RWPE1 (cell line): ENCODE measurements at places on chromosomes 6 and 20.

- DNase-seq, result no peak
These were observed 8.4 kb downstream of the PSMA7 start for GRCh38 chr20:62134735-62135231.

- no peak for DNase-seq
These were observed 8.6 kb upstream of the SERPINB6 start for GRCh38 chr6:2979819-2980464.

- DNase-seq, result no peak
These were observed 34.1 kb downstream of the CEBPB start for GRCh38 chr20:50224531-50225255.

GRCh38 chr6:41599015-41599851 is 39.0 kb upstream of the MDFI start:
- no peak for DNase-seq

GRCh38 chr20:61321481-61321880 is 69.4 kb downstream of the CDH4 start:
- no peak for DNase-seq

- no peak for DNase-seq
These were observed 102.2 kb downstream of the RTN4IP1 start for GRCh38 chr6:106527117-106527516.

GRCh38 chr6:120304223-120304622 is 954.7 kb upstream of the MAN1A1 start:
- no peak for DNase-seq

DNA sequence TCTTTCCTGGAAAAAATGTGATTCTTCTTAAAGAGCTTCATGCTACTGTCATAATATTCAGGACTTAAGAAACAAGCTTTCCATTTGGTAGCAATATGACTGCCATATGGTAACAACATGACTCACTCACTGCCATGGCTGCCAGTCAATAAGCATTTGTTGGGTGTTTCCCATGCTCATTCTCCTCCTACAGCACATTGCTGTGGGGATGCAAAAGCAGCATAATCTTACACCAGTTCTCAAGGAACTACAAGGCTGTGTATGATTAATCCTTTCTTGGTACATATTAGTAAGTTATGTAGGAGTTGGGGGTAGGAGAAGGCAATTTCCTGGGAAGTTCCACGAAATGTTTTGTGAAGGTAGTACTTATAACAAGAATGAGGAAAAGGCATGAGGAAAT is 76.7 kb downstream of the CEP162 start:
- DNase-seq, result peak; percentile 16

DNA sequence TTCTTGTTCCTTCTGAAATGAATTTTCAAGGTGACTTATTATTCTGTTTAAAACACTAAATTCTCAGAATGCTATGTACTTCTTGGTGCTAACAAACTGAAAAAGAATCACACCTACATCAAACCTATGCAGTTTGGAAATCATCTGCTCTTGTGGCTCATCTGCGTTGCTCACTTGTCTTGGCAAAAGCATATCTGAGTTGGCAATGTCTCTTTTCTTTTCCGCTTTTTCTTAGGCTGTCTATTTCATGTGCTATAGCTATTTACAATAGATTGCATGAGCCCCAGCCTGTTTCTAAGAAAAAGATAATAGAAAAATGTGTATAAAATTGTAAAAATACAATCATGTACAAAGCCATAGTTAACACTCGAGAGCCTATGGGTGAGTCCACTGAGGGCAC is 348.9 kb upstream of the AGPAT4 start:
- no peak for DNase-seq

GRCh38 chr6:49506569-49507111 is 6.9 kb downstream of the GLYATL3 start:
- DNase-seq, result no peak

DNA sequence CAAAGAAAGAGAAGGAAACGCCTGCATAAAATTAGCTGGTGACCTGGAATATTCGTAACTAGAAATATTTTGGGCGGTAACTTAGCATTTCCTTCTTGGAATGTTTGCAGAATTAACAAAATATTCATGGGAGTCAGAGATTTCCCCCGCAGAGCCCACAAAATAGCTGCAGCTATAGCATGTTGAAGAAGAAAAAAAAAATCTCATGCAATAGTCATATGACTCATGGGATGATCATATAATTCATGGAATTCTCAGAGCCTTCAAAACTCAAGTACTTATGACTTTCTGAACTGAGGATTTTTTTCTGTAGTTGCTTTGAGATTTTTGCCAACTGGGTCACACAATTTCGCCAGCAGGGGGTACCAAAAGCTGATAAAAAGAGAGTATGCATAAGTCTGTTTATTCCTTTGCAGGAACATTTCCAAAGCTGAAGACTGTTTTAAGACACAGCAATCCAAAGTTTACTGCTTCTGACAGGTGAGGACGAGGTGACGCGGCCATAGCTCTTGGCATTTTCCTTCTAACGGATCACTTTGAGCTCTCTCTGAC is 586.0 kb upstream of the CHD6 start:
- no peak for DNase-seq

- DNase-seq, result no peak
These were observed 76.7 kb downstream of the PREP start for GRCh38 chr6:105326216-105326615.

GRCh38 chr6:148835920-148836441 is 89.2 kb downstream of the UST start:
- no peak for DNase-seq

GRCh38 chr6:125157725-125158124 is 4.2 kb downstream of the TPD52L1 start:
- no peak for DNase-seq

GRCh38 chr6:158754738-158755137 is 64.4 kb downstream of the EZR start:
- no peak for DNase-seq

GRCh38 chr6:158158123-158158522 is 9.9 kb downstream of the SERAC1 start:
- no peak for DNase-seq

DNA sequence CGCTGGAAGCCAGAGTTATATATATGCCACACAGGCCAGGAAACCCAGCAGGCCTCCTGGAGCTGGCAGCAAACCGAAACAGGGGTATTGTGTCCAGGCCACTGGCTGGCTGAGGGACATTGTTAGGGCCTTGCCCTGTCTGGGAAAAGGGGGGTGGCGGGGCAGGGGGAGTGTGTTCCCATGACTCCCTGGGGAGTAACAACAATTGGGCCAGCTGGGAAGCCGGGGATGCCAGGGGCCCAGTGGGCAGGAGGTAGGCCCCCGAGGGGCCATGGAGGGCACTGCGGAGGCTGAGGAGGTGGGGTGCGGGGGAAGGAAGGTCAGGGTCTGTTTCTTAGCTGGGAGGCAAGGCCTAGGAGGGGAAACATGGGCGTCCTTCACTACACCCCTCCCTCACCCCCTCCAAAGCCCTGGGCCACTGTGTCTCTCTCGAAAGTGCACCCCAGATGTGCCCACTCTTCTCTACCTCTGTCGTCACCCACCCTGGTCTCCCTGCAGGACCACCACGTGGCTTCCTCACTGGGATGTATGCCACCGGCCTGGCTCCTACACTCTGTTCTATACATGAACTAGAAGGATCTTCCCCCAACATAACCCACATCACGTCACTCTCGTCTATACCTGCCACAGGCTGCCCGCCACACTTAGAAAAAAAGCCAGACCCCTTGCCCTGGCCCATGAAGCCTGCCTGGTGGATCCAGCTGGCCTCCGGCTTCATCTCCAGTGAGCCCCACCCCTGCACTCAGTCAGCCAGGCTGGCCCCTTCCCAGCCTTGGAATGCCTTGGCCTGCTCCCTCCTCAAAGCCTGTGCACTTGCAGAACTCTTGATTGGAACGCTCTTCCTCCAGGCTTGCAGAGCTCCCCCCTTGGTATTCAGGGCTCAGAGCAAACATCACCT is 7.8 kb upstream of the E2F1 start:
- DNase-seq, result no peak

- DNase-seq, result no peak
These were observed 94.5 kb upstream of the FOXP4 start for GRCh38 chr6:41451515-41452163.

GRCh38 chr6:144317736-144318135 is 32.6 kb downstream of the UTRN start:
- DNase-seq, result no peak

GRCh38 chr6:28000351-28001045 is 43.5 kb downstream of the OR2B6 start:
- no peak for DNase-seq

GRCh38 chr6:108564178-108564577 is 3.5 kb downstream of the FOXO3 start:
- DNase-seq, result peak; percentile 65

DNA sequence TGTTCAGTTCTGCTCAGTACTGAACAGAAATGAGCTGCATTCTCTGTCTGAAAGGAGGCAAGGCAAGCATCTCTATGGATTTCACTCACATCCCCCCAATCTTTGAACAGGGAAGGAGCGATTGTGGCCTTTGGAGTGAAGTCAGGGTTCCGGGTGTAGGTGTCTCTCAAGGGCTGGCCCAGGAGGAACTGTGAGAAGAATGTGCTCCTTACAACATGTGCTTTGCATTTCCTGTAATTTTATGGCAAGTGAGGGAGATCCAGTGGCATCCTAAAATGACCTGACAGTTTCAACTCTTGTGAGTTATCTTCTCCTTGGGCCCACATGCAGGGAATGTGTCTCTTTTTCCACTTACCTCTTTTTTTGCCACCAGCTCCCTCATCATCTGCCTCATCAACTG is 63.0 kb upstream of the RIN2 start:
- DNase-seq, result no peak

DNA sequence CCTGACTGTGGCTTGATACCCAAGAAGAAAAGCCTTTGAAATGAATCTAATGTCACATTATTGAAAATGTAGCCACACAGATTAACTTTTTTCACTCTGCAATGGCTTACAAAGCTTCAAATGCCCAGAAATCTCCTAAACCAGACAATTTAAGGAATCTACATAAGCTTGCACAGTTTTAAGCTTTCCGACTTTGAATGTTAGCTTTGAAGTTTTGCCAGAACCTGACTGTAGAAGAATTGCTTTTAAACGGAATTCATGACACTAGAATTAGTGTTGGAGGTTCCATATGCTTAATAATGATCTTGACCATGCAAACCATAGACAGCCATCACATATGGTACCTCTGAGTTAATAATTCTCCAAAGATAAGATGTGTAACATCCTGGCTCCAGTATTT is 798.5 kb upstream of the EPHA7 start:
- DNase-seq, result no peak

DNA sequence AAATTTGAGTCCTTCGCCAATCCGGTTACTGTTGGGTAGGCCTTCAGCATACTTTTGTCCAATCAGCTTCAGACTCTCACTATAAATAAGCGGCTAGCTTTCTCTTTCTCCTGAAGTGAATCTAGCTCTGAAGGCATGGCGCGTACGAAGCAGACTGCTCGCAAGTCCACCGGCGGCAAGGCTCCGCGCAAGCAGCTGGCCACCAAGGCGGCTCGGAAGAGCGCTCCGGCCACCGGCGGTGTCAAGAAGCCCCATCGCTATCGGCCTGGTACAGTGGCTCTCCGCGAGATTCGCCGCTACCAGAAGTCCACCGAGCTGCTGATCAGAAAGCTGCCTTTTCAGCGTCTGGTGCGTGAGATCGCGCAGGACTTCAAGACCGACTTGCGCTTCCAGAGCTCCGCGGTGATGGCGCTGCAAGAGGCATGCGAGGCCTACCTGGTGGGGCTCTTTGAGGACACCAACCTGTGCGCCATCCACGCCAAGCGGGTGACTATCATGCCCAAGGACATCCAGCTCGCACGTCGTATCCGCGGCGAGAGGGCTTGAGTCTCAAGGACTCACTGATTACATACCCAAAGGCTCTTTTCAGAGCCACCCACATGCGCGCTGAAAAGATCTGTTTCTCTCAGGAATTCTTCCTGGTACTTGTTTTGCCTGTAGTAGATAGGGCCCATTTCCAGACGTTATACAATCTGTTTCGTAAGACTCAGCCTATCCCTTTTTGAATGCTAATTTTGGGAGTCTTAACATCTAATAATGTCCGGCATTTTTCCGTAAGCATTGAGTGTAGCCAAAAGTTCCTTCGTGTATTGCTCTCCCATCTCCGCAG is 102.0 kb downstream of the OR2B2 start:
- DNase-seq, result peak; percentile 92

DNA sequence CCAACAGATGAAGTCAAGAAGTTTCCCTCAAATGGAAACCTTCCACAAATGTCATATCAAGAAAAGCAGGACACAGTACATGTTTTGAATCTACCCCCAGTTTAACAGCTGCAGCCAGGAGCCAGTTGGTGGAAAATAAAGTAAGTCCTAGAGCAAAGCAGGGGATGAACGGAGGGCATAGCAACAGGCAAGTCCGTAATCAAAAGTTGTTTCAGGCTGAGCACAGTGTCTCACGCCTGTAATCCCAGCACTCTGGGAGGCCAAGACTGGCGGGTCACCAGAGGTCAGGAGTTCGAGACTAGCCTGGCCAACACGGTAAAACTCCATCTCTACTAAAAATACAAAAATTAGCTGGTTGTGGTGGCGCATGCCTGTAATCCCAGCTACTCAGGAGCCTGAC is 2.4 kb upstream of the SALL4 start:
- no peak for DNase-seq

DNA sequence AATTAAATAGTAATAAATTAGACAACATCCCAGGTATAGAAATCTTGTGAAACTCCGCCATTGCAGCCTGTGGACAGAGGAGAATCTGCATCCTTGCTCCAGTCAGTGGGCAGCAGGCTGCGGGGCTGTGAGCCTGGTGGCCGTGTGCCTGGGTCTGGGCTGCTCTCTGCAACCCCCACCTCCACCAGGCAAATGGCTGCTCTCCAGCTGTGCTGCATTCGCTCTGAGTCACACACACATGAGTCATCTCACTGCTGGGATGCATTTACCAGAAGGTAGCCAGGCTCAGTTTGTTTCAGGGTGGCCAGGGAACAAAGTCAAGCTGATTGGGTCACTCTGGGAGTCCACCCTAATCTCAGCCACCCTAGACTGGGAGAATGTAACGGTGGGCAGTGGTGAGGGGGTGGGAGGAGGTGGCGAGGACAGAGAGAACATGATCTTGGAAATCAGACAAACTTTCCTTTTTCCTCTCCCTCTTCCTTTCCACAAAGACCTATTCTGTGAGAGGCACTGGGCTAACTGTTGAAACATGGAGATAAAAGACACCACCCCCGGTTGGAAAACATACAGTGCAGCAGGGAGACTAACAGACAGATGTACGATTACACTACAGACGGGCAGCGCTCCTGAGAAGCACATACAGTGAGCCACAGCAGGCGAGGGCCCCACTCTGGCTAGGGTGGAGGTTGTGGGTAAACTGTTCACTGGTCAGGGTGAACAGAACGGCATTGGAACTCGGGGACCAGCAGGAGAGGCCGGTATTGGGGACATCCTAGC is 59.2 kb downstream of the TRAM2 start:
- peak; percentile 96 for DNase-seq

- DNase-seq, result no peak
These were observed 8.5 kb upstream of the TRIM40 start for GRCh38 chr6:30127238-30128093.

GRCh38 chr6:40550202-40551101 is 36.7 kb downstream of the LRFN2 start:
- DNase-seq, result no peak

DNA sequence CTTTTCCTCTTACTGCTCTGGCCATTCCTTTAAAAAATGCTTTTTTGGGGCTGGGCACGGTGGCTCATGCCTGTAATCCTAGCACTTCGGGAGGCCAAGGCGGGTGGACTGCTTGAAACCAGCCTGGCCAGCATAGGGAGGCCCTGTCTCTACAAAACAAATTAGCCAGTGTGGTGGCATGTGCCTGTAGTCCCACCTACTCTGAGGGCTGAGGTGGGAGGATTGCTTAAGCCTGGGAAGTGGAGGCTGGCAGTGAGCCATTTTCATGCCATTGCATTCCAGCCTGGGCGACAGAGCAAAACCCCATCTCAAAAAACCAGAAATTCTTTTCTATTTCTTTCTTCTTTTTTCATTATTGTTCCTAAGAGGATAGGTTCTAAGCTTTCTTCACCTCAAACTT is 36.9 kb upstream of the RNF144B start:
- DNase-seq, result no peak
